SK-N-DZ (cell line): ENCODE measurements at places on chromosomes 2 and 18.

- no peak for DNase-seq
These were observed 190.4 kb upstream of the ID2 start for GRCh38 chr2:8491296-8492027.

DNA sequence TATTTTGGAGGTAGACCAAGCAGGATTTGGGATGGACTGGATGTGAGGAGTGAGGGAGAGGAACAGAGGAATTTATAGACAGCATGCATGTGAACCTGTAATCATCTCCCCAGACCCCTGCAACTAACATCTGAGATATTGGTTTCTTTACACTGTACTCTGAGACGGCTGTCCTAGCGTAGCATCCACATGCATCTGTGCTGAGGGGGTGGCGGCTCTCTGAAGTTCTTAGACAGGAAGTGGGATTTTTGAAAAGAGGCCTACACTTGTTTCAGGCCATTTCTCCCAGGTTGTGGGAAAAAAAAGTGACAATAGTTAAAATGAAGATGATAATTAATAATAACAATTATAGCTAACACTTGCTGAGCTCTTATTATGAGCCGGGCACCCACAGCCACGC, 150.2 kb upstream of the GATA6 start:
- DNase-seq = no peak

- no peak for DNase-seq
These were observed 217.3 kb downstream of the SEPTIN10 start for GRCh38 chr2:109396202-109397180.

- no peak for DNase-seq
These were observed 204.6 kb downstream of the TRIB2 start for GRCh38 chr2:12921321-12921720.

DNA sequence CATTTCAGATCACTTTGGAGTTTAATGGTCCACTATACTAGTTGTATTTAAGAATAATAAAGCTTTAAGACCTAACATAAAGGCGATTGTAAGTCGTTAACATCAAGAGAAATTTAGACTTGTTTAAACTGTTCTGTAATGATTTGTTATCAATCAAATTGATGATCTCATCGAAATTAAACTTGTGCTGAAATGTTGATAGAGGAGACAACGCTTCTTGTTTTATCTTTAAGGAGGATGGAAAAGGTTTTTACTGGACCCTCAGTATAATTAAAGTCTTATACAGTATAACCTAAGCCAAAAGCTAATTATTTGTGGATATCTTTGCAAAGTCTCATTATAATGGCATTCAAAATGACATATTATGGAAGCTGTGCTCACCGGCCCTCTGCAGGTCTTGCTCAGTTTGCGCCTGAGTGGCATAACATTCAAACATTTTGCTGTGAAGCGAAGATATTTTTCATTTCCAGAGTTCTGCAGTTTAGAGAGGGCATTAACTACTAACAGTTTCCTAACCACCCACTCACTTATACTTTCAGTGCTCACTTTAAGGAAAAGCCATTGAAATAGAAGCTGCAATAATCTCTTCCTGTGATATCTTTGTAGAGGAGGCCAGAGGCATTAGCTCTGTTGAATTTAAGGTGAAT, 1.4 kb upstream of the SERTAD2 start:
- no peak for DNase-seq

- DNase-seq = no peak
These were observed 24.6 kb upstream of the CERS6 start for GRCh38 chr2:168431301-168432024.
